Stimulated activated naive CD4-positive, alpha-beta T cell treated with Interleukin-2 at 50 U/mL for 16 hours (primary cell): ENCODE measurements at places on chromosomes 13 and 19.
A peak's percentile ranks its signal among the peaks of the same experiment; 100 is the strongest.

- no peak for DNase-seq
Observed at GRCh38 chr13:58767566-58767965, 1136.0 kb downstream of the PCDH17 start.

GRCh38 chr19:10104665-10105508 is 1.3 kb upstream of the PPAN start:
- peak; percentile 80 for DNase-seq

DNA sequence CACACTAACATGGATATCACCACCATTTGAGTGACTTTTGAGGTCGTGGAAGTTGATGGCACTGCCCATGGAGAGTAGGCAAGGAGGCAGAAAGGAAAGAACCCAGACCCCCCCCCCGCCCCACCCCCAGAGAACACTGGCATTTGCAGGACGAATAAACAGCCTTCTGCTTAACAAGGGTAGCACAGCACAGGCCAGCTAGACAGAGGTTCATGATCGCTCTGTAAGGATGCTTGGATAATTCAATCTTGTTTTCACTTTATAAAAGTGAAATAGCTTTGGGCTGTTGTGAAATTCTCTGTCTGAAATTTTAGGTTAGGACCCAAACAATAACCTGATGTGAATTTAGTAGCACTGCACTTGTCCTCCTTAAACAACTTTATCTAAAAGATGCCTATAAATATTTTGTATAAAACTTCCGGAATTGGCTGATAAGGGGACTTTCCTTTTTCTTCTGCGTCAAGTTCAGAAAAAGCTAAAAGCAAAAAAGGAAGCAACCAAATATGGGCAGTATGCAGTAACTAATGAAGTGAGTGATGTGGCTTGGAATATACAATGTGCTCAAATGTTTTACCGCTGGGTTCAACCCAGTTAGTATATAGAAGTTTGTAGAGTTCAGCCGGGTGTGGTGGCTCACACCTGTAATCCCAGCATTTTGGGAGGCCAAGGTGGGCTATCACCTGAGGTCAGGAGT is 163.7 kb downstream of the SHISA2 start:
- DNase-seq = no peak

GRCh38 chr19:46898731-46899130 is 37.9 kb downstream of the ARHGAP35 start:
- DNase-seq = no peak

DNA sequence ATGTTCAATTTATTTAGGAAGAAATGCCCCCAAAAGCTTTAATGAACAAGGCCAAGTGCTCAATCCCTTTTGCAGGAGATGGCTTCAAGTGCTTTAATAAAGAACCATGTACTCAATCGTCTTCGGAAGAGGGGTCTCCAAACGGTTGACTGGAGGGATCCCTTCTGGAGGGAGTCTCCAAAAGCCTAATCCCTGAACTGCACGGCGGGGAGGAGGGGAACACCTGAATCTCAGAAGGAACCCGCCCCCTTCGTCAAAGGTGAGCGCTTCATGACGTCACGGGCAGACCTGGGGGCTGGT is 505 bp downstream of the PAF1 start:
- no peak for DNase-seq

DNA sequence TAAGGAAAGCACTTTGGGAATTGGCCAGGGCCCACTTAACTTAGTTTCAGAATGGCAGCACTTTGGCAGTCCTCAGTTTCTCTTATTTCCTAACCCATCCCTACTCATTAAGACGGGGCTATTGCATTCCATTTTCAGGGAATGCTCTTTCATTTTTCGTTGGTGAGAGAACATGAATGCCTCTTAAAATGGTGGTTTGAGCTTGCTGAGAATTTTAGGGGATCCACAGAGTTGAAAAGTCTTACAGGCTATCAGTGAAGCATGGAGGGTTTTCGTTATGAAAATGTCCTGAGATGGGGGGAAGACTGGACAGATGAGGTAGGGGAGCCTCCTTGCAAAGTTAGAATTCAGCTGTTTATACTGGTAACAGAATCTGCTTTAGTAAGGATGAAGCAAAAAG is 71.4 kb downstream of the LRCH1 start:
- no peak for DNase-seq

DNA sequence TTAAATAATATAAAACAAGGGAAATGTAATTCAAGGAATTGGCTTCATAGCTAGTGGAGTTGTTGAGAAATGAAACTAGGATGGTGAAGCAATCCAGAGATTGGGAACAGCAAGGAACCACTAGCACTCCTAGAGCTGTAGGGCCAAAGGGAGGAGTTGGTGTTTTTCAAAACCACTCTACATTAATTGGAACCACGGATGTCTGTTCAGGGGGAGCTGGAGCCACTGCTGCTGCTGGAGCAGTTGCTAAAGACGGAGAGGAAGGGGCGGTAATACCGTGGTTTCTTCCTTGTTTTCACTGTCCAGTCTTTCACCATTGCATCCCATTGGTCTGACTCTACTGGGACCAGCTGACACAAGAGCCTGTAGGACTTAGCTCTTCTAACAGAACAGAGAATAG is 8.5 kb downstream of the DNAJC15 start:
- DNase-seq = no peak

DNA sequence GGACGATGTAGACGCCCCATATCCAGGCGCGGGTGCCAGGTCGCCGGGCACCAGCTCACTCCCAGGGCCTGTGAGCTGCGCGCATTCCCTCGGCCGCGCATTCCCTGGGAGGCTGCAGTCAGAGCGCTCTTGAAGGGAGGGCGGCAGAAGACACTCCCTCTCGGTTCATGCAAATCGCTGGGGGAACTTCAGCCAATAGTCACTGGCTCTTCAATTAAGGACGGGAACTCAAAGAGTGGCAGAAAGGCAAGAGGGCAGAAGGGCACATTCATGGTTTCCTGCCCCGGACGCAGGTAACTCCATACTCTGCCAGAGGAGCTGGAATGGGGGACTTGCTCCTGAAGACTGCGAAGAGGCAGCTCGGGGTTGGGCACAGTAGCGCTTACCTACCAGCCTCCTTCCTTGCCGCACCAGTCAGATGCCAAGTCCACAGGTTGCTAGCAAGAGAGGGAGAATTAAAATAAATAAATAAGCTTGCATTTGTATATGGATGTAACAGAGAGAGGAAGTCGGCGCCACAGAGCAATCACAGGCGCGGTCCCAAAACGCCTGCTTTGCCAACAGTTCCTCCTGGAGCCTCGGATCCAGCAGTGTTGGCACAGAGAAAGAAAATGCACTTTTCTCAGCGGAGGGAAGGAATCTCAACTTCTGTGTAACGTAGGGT is 459 bp downstream of the PCDH20 start:
- no peak for DNase-seq

DNA sequence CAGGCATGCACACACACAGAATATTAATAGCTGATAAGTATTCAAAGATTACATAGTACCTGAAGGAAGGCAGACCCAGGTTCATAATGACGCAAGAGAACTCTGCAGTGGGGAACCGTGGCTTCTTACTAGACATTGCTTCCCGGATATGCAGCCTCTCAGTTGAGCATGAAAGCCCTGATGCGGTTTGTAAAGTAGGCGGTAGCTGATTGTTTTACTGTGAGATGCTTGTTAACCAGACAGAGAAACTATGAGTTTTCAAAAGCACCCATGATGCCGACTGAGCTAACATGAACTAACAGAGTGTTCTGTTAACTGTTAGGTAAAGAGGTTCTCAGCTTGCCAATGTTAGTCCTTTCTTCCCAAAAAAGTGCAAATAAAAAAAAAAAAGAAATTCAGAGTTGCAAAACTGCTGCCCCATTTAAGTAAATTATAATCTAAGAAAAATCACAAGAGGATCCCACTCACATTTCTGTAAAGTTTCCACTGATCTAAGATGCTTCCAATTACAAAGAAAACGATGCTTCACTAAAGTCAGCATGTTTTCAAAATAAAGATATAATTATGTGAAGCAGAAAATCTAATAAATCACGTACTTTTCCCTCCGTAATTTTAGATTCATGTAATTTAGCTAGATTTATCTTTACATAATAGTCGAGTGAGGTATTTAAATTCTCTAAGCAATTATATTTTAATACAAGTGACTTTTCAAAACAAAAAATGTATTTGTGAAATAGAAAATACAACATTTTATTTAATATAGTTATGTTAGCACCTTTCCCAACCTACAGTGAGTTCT is 2.2 kb downstream of the FLT1 start:
- no peak for DNase-seq

- DNase-seq = no peak
Observed at GRCh38 chr13:87981416-87981815, 310.2 kb downstream of the SLITRK5 start.

DNA sequence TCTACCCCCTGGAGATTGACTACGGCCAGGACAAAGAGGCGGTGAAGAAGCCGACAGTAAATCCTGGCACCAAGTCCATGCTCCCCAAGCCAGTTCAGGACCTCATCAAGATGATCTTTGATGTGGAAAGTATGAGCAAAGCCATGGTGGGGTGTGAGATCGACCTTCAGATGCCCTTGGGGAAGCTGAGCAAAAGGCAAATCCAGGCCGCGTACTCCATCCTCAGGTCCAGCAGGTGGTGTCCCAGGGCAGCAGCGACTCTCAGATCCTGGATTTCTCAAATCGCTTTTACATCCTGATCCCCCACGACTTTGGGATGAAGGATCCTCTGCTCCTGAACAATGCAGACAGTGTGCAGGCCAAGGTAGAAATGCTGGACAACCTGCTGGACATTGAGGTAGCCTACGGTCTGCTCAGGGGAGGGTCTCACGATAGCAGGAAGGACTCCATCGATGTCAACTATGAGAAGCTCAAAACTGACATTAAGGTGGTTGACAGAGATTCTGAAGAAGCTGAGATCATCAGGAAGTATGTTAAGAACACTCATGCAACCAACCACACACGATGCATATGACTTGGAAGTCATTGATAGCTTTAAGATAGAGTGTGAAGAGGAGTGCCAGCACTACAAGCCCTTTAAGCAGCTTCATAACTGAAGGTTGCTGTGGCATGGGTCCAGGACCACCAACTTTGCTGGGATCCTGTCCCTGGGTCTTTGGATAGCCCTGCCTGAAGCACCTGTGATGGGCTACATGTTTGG is 24.0 kb upstream of the ANKRD10 start:
- DNase-seq = no peak

- DNase-seq = no peak
Observed at GRCh38 chr19:51884713-51885112, 3.0 kb downstream of the ZNF577 start.

DNA sequence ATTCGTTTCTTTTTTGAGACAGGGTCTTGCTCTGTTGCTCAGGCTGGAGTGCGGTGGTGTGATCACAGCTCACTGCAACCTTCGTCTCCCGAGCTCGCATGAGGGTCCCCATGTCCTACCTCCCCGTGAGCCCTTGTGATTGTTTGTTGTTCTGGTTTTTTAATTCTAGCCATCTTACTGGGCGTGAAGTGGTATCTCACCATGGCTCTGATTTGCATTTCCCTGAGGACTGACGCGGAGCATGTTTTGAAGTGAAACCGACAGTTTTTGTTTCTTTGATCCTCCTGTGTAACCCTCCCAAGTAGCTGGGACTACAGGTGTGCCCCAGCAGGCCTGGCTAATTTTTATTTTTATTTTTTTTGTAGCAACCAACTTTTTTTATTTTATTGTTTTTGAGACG is 21.7 kb downstream of the GNG7 start:
- DNase-seq = no peak

DNA sequence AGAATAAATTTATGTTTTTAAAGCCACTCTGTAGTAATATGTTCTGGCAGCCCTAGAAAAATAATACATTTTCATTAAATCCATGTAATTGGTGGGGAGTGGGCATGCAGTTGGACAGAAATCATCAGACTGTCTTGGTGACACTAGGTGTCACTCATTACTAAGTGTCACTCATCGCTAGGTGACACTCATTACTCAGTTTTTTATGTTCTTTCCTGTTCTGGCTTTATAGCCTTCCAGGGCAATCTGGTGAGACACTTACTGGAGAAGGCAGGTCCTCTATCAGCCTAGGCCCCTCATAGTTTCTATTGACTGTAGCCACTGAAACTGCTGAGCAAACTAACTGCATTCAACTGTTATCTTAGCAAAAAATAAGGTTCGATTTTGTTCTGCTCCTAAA is 542.1 kb downstream of the SLITRK1 start:
- DNase-seq = no peak

- peak; percentile 55 for DNase-seq
Observed at GRCh38 chr19:39407660-39408391, 1.2 kb downstream of the ZFP36 start.

DNA sequence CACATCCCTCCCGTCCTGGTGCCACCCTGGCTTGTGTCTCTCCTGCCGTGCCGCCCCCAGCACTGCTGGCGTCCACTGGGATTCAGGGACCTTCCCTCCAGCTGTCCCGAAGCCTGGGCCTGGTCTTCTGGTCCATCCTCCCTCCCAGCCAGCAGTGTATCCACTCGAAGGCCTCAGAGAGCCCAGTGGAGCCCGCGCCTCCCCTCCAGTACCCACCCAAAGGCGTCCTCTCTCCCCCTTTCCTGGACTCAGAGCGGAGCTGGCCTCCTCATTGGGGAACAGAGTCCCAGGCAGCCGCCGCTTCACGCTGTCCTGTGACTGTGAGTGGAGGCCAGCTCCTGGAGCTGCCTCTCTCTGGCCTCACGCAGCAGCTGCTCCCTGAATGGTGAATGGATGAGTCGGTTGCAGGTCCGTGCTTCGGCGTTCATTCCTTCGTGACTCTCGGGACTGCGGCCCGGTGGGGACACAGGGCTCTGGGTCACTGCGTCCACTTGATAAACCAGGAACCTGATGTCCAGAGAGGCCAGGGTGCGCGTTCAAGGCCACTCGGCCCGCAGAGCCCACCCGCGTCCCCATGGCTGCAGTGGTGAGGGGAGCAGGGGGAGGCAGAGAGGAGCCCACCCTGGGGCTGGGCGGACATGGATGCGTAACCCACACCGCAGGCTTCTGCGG is 12.1 kb downstream of the ONECUT3 start:
- no peak for DNase-seq

DNA sequence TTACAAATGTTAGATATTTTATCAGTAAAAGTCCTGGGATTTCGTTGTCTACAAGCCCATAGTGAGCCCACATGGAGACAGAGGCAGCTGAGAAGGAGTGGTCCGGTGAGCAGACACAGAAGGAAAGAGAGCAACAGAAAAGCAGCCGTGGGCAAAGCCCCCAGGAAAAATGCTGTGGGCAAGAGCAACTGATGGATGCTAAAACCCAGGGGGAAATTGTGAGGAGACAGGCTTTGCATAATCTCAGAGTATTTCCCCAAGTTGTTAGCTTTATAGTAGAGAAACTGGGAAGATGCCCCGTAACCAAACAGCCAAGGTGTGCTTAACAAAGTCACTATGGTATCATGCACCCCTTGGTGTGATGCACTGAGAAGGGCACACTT is 35.1 kb downstream of the GJA3 start:
- no peak for DNase-seq

DNA sequence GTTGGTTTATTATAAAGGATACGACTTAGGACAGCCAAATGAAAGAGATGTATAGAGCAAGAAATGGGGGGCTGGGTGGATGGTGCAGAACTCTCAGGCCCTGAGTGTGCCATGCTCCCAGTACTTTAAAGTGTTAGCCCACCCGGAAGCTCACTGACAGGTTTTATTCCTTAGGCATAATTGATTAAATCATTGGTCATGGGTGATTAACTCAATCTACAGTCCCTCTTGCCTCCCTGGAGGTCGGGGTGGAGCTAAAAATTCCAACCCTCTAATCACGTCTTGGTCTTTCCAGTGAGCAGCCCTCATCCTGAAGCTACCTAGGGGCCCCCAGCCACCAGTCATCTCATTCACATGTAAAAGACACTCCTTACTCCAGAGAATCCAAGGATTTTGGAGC is 9.9 kb upstream of the LEUTX start:
- no peak for DNase-seq
